Retinal pigment epithelial cell (primary cell): ENCODE measurements at places on chromosomes 6 and 20.

GRCh38 chr6:98847779-98848538 is 13.6 kb downstream of the POU3F2 start:
- DNase-seq, result no peak

DNA sequence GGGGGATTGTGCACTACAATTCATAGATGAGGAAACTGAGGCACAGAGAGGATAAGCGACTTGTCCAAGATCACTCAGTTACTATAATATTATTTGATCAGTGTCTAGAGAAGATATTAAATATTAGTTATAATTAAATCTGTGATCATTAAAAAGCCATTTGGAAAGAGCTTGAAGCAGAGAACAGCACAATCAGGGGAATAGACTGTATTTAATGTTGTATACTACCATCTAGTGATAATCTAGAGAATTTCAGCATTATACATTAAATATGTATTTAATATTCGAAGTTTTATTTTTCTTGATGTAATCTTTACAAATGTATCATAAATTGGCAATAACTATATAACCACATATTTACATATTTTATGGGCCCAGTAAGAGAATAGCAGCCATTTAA is 20.1 kb upstream of the MTCL3 start:
- DNase-seq, result no peak

DNA sequence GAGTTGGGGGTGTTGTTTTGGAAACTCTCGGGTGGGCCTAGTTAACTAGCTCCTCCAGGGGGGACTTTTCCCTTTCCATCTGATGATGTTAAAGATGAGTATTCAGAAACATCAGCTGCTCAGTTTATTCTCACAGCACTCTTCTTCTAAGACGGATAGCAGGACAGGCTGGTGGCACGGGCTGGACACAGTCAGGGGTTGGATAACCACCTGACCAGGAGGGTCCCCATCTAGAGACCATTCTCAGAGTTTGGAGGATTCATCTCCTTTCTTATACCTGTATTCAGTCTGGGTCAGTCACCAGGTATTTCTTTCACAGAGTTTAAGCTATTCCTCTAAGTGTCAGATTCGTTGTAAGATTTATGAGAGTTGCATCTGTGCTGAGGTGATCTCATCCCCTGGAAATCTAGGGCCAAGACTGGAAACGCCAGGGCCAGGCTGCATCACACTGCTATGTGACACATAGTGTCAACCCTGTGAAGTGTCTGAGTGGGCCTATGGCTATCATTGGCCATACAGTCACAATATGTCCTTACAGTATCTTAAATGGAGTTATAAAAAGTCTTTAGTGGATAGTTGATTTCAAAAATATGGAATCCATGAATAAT is 111.7 kb downstream of the FAM50B start:
- no peak for DNase-seq

DNA sequence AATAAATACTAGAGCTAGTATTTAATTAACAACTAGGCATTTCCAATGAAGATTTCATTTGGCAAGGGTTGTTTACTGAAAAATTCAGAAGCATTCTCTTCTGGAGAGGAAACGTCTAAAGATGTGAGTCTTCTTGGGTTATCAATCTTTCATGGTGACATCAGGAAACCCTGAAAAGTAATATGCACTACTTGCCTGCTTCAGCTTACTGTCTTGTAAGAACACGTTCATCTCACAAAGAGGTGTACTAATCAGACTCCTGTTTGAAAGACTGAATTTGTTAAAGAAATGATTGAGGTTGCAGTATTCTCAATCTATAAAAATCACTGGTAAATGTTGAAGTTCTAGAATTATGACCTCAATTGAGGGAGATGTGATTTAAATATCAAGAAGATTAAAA is 16.9 kb downstream of the PLEKHG1 start:
- no peak for DNase-seq

GRCh38 chr6:22027040-22027725 is 269.7 kb downstream of the PRL start:
- DNase-seq, result no peak

DNA sequence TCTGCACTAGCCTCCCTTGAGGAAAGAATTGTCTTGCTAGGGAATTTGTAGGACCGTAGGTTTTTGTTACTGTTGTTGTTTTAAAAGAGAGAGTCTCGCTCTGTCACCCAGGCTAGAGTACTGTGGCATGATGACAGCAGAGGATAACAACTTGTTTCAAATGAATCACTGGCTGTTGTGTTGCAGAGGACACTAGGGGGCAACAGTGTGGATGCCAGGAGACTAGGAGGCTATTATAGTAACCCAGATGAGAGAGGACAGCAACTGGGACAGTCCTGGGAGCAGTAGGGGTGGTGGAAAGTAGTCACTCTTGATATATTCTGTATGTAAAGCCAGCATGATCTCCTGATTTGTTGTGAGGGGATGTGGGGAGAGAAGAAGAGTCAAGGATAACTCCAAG is 41.8 kb upstream of the LAMA4 start:
- no peak for DNase-seq

GRCh38 chr6:159801935-159802334 is 1.9 kb downstream of the PNLDC1 start:
- DNase-seq, result no peak

DNA sequence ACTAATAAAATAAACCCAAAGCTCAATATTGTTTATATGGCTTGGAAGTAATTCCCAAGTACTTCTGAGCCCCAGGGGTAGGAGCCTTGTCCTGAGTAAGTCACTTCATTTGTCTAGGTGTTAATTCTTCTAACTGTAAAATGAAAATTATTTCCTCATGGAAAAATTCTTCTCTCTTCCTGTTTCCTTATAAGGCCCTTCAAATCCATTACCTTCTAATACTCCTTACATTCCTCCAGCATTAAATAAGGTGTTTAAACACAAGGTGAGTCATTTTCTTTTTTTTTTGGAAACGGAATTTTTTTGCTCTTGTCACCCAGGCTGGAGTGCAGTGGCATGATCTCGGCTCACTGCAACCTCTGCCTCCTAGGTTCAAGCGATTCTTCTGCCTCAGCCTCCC is 41.9 kb downstream of the PRR18 start:
- DNase-seq, result no peak

DNA sequence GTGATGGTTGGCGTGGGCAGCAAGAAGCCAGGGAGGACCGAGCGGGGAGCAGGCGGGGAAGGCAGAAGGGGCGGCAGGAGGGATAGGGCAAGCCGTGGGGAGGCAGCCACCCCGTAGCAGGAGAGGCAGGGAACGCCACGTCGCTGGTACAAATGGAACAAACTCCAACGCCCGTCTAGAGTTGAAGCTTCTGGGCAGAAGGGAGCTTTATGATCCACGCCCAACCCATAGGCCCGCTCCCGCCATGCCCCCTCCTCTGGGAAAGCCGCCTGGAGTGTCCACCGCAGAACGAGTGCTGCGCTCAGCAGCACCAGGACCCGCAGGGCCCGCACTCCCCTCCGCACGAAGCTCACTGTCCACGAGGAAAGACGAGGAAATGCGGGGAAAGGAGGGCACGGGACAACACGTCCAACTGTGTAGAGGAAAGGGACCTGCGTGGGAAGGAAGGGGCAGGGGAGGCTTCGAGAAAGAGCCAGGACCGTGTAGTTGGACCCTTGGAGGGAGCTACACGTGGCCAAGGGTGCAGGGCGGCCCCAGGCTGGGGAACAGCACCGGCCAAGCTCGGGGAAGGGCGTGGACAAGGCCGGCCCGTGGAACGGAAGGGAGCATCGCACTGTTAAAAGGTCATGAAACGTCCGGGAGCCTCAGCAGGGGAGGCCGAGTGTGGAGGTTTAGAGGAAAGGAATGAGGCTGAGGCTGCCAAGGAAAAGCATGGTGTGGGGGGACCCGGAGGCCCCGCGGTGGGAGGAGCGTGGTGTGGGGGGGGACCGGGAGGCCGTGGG is 204.0 kb downstream of the DLL1 start:
- no peak for DNase-seq

DNA sequence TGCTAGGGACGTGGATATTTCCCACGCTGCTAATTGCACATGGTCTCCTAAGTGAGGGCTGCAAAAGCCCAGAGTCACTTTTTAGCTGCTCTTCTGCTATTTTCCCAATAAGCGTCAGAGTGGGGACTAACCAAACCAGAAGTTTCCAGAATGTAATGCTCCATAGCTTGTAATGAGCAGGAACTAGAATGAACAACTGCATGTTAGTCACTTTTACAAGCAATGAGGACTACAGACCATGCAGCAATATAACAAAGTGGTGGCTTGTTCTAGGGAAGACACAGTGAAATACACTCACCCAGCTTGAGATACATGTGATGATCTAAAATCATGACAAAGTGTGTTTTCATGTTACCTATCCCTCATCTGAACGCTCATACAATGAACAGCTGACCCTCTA is 314.1 kb upstream of the SGK1 start:
- DNase-seq, result no peak

DNA sequence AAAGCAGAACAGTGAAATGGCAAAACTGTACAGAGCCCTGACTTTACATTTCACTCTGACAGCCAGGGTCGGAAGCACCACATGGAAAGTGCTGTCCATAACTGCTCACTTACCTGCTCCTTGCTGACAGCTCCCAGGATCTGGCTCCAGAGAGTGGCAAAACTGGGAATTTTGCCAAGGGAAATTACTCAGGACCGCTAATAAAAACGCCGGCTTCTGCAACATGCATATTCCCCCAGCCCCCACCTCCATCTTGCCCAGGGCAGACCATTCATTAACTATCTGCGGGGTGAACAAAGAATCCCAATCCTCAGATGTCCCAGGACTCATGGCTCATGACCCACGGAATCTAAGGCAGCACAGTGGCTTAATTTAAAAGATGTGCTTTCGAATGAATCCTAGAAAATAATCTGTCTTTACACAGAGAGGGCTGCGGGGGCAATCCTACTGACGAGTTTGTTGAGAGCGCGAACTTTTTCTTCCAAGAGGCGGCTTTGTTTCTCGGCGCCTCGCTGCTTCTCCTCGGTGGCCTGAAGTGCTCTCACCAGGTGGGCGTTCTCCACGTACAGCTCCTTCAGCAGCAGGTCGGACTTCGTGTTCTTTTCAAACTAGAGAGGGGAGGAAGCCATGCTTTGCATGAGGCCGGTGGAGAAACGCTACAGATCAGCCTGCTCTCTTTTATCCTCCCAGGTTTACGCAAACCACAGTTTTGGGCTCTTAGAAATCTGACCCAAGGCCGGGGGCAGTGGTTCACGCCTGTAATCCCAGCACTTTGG is 45.8 kb downstream of the GINS1 start:
- peak; percentile 8 for DNase-seq

DNA sequence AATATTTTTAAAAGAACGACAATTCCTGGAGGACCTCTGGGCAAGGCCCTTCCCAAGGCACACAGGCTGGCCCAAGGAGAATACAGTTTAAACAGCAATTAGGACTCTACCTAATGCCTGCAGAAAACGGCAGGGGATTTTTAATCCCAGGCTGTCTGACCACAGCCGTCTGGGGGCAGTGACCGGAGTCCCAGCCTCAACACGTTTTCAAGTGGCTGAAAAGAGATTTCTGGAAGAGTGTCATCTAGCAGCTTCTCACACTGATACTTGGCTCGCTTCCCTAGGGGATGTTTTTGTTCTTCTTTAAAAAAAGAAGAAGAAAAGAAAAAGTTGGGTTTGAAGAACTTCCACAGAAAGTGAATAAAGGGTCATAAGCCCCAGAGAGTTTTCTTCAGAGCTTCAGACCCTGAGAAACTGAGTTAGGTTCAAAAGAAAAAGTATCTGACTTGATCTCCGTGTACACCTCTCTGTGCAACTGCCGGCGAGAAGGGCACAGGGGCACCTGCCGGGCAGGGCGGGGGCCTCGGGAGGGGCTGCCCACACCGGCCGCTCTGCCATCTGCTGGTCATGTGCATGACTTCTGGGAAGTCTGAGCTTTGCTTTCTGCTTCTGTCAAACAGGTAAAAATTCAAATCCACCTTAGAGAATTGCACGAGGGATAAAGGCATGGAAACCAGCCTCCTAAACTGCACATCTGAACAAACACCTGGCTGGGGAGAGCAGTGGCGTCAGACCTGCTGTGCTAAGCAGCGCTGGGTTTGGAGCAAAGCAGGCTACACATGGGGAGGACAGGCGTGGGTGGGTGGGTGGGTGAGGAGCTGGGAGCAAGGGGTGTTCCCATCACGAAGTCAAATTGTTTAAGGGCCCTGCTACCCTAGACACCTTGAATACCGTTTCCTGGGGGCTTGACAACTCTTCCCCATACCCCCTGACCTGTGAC is 33.0 kb downstream of the RRBP1 start:
- DNase-seq, result no peak

- no peak for DNase-seq
Measured at GRCh38 chr6:14128012-14128411, 10.4 kb downstream of the CD83 start.

GRCh38 chr20:59723607-59724456 is 119.5 kb downstream of the PHACTR3 start:
- DNase-seq, result no peak

GRCh38 chr20:32155017-32155981 is 45.8 kb downstream of the TM9SF4 start:
- peak; percentile 7 for DNase-seq

DNA sequence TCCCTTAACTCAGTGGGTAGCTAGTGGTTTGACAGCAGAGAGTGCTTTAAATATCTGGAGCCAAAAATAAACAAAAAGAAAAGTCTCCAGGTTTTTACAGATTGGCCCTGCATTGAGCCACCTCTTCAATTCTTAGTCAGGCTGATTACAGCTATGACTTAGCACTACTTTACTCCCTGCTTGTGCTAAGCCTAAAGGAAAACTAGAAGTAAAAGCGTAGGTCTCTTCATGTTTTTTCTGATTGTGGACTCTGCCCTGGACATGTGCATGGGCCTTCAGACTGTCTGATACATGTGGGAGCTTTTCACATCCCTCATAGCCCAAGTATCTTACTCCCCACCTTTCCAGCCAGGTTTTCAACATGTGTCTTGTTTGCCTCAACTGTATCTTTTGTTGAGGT is 33.3 kb downstream of the KPNA5 start:
- DNase-seq, result no peak

DNA sequence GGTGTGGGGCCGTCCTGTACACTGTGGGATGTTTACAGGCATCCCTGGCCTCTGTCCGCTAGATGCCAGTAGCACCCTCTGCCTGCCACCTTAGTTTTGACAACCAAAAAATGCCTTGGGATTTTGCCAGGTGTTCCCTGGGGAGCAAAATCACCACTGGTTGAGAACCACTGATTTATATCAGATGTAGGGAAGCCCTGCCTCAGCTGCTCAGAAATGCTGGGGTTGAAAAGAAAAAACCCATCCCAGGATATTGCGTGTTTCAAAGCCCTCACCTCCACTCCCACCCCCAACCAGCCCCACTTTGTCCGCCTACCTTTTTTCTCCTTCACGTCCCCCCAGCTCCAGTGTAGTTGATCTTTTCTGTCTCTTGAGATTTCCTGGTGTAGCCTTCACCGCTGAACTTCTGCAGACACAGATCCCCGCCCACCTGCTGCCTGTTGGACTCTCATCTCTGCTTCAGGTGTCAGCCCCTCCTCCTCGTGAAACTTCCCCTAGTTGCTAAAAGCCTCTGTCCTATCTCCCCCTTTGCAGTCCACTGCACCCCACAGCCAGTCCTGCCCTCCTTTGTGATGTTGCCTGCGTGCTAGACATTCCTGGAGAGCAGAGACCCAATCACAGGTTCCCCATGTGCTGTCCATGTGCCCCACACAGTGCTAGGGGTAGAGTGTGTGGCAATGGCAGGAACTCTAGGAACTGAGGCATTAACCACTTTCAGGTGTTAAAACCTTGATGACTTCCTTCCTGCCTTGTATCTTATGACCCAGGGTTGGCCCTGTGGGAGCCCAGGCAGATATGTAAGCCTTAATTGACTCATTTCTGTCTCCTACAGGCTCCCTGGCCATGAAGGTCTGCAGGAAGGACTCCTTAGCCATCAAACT is 98.9 kb downstream of the TBC1D7 start:
- DNase-seq, result no peak

GRCh38 chr6:85490516-85491248 is 40.8 kb downstream of the NT5E start:
- DNase-seq, result no peak
